Frontal cortex (tissue), 4 donors: ENCODE measurements at places on chromosomes 11 and 22. TPM values are rescaled to one million over a fixed set of nuclear protein-coding genes. Genes with fewer than 3 reads are reported as not detected.

Gene P2RY2
- total RNA-seq = not detected

- DNase-seq = no peak
Measured at GRCh38 chr22:42947211-42947990, 67.5 kb downstream of the PACSIN2 start.

Gene PGM2L1
- 203 TPM for total RNA-seq

GRCh38 chr11:128614026-128614425 lies 26.7 kb upstream of the ETS1 start:
- no peak for DNase-seq

Gene APOBEC3B
- total RNA-seq = not detected
